8988T (cell line): ENCODE measurements at places on chromosomes 12 and 14.

- no peak for DNase-seq
Measured at GRCh38 chr12:132154941-132155770, 10.9 kb downstream of the NOC4L start.

DNA sequence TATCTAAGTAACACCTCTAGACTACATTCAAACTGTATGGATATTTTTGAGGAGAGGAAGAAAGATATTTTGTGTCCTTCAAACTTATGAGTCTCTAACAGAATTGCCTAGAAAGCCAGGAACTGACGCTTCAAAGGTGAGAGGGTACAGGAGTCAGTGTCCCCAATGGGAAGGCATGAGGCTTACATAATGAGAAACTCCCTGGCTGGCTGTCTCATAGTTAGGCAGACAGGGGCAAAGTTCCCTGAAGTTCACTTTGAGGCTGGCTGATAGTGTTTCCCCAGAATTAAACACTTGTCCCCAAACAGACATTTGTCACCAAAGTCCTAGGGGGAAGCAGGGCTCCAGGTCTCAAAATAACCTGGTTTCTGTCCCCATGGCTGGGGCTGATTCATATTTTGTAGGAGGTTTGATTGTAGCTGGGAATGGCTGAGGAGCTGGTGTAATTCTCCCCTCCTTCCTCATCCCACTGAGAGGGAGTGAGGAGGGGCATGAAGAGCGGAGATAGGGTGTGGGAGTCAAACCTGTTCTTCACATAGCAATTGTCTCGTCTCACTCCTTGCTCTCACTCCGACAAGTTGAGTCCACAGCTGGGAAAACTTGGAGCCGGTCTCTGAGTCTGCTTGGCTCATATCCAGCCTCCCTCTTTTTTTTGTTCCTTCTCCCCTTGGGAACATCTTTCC, 56.4 kb upstream of the CISTR start:
- no peak for DNase-seq

GRCh38 chr14:64958743-64959142, 13.4 kb downstream of the RAB15 start:
- no peak for DNase-seq

DNA sequence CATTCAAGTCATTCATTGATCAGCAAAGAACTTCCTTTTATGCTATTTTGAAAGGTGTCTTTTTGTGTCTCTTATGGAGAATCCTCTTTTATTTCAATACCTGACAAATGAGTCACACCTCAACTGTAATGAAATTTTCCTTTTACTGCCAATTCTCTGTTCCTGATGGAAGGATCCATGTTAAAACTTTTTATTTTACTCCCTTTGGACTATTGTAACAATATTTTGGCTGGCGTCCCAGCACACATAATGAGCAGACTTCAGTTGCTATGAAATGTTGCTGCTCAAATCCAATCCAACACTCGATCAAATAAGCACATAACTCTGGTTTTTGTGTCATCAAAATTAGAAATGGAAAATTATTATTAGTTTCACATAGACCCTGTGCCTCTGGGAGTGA, 21.9 kb upstream of the SLC15A5 start:
- no peak for DNase-seq

GRCh38 chr12:94731733-94732360, 81.5 kb upstream of the TMCC3 start:
- no peak for DNase-seq

DNA sequence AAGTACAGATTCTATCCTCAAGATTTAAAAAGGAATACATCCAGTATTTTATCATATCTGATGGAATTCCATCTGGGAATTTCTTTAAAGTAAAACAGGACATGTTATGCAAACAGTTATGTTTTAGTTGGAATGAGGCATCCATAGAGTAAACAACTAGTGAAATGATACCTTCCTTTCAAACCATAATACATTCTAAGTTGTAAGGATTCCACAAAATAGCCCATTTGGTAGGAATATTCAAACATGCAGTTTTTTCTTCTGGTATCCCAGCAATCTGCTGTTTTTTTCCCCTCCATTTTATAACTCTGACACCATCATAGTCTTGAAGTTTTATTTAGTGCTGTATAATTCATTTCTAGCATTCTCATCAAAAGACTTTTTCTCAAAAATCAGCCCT, 149.6 kb downstream of the ADAMTS20 start:
- DNase-seq = no peak

GRCh38 chr12:100077367-100077766, 65.3 kb downstream of the BLTP3B start:
- no peak for DNase-seq

DNA sequence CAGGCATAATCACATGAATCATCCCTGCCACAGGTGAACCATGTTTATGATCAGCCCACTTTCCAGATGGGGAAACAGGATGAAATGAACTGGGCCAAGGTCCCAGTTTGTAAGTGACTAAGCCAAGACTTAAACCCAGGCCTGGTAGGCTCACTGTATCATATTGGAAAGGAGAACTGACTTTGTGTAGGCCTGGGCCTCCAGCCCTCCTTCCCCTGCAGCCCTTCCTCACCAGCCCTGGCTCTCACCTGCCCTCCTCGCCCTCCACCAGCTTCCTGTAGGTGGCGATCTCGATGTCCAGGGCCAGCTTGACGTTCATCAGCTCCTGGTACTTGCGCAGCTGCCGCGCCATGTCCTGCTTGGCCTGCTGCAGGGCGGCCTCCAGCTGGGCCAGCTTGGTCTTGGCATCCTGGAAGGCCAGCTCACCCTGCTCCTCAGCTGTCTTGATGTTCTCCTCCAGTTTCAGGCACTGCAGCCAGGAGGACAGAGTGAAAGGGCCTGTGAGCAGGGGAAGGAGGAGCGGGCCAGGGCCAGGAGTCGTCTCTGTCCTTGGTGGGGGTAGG, 19.8 kb downstream of the KRT80 start:
- no peak for DNase-seq

DNA sequence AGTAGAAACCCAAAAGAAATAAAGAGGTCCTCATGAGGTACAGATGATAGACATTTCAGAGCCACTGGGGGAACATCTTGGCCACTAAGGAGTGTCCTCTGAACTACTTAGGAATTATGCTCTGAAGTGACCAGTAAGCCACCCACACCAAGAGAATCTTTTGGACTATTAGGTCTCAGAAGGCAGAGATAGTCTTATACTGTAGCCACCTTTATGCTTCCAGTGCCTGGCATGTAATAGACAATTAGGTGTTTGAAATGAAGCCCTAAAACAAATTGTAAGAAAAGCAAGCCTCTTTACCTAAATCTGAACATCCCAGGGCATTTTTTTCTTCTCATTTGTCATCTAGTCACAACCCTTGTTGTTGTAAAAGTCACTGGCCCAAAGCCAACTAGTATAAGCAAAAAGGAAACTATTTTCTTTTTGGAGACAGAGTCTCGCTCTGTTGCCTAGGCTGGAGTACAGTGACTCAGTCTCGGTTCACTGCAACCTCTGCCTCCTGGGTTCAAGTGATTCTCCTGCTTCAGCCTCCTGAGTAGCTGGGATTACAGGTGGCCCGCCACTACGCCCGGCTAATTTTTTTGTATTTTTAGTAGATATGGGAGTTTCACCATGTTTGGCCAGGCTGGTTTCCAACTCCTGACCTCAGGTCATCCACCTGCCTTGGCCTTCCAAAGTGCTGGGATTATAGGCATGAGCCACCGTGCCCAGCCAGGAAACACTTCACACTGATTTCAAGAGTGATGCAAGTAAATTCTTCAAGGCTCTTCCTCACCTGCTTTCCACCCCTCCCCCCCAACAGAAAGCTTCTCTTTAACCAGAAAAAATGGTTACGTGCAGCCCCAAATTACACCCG, 11.1 kb downstream of the PLEKHA5 start:
- no peak for DNase-seq

DNA sequence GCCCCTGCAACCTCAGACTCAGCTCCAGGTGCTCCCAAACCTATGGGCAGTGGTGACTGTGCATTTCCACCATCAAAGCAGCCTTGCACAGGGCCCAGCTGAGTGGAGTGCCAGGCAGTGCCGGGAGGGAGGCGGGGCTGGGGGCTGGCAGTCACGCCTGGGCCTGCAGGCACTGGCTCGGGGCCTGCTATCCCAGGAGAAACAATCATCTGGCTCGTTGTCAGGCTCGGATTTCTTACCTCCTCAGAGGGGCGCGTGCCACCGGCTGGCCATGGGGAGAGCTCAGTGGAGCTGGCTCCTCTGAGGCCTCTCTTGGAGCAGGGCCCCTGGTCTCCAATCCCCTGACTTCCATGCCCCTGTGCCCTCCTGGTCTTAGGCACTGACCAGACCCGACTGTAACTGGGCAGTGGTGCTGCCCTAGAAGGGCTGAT, 20.2 kb upstream of the PPP1R13B start:
- no peak for DNase-seq

DNA sequence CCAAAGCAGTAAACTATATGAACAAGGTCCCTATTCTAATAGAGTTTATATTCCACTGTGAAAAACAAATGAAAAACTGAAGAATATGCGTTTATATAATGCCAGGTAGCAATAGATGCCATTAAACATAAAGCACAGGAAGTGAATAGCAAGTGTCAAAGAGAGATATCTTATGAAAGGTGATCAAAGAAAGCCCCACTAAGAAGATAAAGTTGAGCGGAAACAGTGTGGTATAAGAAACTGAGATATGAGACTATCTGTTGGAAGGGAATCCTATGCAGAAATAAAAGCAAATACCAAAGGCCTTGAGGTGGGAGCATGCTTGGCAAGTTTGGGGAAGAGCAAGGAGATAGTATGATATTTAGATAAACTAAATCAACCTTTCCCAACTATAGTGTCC, 123.1 kb upstream of the FAR2 start:
- no peak for DNase-seq

DNA sequence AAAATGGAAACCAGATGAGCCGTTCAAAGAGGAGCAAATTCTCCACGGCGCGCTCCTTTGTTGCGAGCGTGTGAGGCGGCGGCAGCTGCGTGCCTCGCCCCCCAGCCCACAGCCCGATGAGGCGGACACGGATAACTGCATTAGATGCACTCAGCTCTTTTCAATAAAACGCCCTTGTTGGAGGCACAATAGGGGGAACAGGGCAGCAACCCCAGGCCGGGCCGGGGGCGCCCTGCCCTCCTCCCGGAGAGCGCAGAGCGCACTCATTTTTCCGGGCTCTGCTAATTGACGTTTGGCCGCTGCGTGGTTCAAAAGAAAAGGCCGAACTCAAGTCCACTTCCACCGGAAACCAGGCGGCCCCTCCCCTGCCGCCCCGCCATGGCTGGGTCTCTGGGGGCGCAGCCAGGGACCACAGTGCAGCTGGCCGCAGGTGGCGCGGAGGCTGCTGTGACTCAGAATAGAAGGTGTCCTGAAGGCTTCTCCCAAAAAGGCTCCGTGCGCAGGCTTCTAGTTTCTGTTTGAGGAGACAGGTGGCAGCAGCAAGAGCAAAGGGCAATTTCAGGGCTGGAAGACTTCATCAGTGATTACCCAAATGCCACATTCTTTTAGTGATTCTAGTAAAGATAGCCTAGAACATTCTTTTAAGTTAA, 29.0 kb upstream of the SMOC1 start:
- DNase-seq = no peak

DNA sequence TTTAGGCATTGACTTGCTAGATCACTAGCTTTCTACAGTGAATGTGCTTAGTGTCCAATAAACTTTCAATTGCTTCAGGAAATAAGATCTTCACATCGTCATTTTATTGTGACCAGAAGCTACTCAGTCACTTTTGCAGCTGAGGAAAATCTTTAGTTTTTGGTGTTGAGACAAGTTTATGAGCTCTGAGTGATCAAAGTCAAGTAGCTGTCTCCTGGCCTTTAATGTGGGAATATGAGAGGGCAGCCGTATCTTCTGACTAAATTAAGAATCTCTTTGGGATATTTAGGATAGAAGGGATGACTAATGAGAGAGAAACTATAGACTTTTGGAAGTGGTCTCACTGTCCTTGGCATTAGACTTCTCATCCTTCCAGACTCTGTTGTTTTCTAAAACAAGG, 21.6 kb downstream of the MSRB3 start:
- DNase-seq = no peak

GRCh38 chr14:54350203-54350602, 46.6 kb upstream of the CDKN3 start:
- DNase-seq = no peak
